ENCODE measurements at places on chromosomes 3 and 15.
A peak's percentile ranks its signal among the peaks of the same experiment; 100 is the strongest.

DNA sequence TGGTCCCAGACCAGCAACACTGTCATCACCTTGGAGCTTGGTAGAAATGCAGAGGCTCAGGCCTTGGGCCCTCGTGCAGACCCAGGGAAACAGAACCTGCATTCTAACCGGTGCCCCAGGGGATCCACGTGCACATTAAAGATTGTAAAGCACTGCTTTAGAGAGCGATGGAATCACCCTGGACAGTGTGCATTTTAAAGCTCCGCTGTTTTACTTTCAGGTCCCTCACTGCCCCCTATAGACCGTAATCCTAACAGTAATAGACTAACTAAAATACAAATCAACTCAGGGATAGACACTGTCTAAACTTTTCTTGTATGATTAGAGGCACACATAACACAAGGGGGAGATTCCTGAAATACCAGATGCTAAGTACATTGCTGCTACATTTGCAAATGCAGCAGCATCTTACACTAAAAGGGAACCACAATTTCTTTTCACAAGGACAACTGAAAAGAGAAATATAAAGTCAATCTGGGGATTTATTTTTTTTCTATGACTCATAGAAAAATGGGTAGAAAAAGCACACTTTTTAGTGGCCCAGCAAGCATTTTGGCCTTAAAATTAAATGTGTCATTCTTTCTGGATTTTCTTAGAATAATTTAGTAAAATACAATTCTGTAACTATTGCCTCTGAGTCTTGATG lies 10.5 kb upstream of the SH3GL3 start:
- no peak for ATAC-seq

GRCh38 chr15:67100801-67101581 lies 35.6 kb downstream of the SMAD3 start:
- ATAC-seq: peak; percentile 90

- ATAC-seq: no peak
These were observed 27.4 kb upstream of the OR5K4 start for GRCh38 chr3:98326105-98326893.

- no peak for ATAC-seq
These were observed 192.5 kb upstream of the TPRG1 start for GRCh38 chr3:188979248-188979647.

DNA sequence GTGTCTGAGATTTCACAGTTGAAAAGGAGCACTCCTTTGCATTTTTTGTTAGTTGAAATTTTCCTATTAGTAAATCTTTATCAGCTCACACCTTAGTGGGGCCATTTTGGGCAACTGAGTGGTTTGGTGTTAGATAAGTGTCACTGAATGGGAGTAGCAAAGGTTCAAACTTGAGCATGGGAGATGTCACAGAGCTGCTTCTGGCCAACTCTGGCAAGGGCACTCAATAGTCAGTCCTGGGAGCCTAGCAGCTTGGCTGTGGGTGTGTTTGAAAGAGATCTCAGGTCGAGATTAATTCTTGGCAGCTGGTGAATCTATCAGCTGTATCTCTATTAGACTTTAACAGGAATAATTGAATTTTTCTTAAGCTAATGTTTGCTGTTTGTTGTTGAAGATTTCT lies 579.3 kb downstream of the EDEM1 start:
- ATAC-seq: no peak

- ATAC-seq: no peak
These were observed 327.3 kb downstream of the GBE1 start for GRCh38 chr3:81434161-81434560.

DNA sequence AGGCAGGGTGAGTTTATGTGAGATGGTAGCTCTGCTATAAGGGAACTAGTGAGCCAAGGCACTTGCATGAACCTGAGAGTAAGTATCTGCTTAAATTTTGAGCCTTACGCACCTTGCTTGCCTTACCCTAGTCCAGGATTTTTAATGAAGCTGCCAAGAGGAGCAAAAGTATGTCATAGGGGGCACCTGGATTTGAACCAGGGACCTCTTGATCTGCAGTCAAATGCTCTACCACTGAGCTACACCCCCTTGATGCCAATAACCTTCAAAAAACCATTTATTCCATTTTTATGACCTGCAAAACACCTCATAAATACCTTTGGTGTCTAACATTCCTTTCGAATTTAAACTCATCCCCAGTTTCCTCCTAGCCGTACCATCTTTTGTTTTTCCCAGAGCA lies 88.3 kb upstream of the ACP3 start:
- ATAC-seq: no peak

Measured in stimulated activated memory B cell treated with anti-CD40 and anti-IgM and Interleukin-4, amounts not matched to agents 10 μg/mL and 1 μg/mL and 100 μg/mL, for 72 hours (primary cell).